ENCODE measurements at places on chromosomes 5 and 9.

DNA sequence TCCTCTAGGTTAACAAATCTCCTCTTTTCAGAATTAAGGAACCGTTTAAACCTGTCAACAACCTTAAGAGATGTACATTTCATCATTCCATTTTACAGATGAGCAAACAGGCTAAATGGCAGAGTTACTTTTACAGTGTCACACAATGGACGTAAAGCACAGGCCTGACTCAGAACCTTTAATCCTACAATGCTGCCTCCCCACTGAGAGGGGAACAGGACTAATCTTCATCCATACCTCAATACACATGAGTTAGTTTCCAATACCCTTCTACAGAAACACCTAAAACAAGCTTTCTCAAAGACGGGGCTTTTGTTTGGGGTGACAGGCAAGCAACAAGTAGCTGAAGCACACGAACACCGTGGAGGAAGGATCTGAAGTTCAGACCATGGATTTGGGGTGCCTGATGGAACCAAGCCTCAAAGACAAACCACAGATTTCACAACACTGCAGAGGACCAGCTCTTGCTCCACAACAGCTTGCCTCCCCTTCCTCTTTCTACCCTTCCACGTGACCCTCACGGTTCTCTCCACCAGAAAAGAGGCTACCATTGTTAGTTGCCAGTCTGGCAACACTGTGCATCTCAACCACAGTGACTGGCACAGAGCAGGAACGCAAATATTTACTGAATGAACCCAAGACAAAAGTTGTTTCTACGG lies 1.8 kb downstream of the RNF130 start:
- DNase-seq = no peak

DNA sequence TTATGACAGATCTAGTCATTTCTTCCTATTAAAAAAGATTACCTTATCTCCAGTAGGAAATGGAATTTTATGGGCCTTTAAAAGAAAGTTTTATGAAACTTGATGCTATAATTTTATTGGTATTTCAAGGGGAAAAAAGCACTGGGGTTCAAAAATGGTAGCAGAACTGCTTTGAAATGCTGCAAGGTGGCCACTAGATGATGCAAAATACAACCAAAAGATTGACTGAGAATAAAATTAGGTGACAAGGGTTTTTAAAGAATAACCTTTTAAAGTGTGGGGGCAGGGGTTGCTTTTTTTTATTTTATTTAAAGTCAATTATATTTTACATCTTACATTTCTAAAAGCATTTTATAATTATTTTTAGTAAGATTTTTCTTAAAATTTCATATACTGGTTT lies 61.7 kb downstream of the KLF9 start:
- DNase-seq = no peak

- no peak for DNase-seq
Measured at GRCh38 chr9:79057576-79057975, 514.2 kb upstream of the TLE4 start.

DNA sequence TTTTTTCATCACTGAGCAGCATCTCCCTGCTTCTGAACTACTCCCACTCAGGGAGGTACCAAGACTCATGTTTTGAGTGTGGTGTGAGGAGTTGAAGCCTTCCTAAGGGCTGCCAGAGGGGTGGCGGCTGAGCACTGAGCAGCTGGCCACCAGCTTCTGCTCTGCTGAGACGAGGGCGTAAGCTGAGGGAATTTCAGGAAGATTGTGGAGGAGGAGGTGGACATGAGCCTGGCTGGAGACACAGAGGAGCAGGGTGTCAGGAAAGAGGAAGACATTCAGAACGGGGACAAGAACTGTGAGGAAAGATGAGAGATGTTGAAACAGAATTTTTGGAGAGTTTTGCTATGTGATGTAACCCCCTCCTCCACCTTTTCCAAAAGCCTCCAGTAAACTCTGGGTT lies 7.8 kb downstream of the LCP2 start:
- DNase-seq = no peak

- DNase-seq = no peak
Measured at GRCh38 chr5:15741591-15741990, 241.6 kb downstream of the FBXL7 start.

Data from testis (tissue), 5 donors.